ENCODE measurements at places on chromosomes 6 and 20. TPM values are rescaled to one million over a fixed set of nuclear protein-coding genes. Genes with fewer than 3 reads are reported as not detected.
A peak's percentile ranks its signal among the peaks of the same experiment; 100 is the strongest.

Gene RSPH3
- total RNA-seq: 4.6 TPM

GRCh38 chr6:44257753-44258324 is 511 bp upstream of the SLC35B2 start:
- no peak for DNase-seq

Gene FRMD1
- total RNA-seq: not detected

Gene AKAP7
- 5.3 TPM for total RNA-seq

Gene HLA-G
- not detected for total RNA-seq

- no peak for DNase-seq
Observed at GRCh38 chr6:166864333-166864732, 92.0 kb downstream of the RNASET2 start.

Gene OSTM1
- 47.7 TPM for total RNA-seq

Gene LAMA2
- 2.4 TPM for total RNA-seq

- no peak for DNase-seq
Observed at GRCh38 chr6:12311106-12311505, 20.9 kb downstream of the EDN1 start.

- no peak for DNase-seq
Observed at GRCh38 chr20:23255716-23256385, 94.7 kb upstream of the NXT1 start.

DNA sequence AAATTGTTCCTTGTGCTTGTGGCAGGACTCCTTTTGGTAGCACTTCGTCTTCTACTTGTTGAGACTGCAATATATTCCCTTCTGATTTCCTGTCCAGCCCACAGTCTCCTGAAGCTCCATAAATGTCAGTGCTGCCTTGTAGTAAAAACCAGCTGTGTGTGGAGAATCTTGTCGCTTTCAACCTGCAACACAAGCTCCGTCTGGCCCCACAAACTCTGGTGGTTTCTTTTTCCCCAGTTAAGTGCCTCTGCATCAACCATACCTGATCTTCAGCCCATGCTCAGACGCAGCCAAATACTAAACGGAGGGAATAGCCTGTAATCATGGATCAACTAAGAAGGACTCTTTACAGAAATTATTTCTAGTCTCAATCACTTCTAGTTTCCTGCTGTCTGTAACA is 1133.3 kb upstream of the ADGRB3 start:
- no peak for DNase-seq

DNA sequence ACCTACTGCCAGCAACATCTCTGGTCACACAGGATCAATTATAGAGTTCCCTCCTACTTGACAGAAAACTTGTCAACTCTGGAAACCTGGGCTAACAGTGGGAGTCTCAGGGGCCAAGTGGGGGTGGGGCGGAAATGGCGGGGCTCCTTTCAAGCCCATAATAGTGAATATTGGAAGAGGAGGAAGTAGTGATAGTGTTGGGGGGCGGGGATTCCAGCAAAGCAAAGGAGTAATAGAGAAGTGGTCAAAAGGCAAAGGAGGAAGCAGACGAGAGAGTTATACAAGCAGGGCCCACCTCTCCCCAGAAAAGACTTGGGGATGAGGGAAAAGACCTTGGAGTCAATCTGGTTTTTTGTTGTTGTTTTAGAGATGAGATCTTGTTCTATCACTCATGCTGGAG is 2.1 kb downstream of the DEF6 start:
- DNase-seq: no peak

Gene ADGRF5
- total RNA-seq: 0.37 TPM

Gene TMC2
- not detected for total RNA-seq

DNA sequence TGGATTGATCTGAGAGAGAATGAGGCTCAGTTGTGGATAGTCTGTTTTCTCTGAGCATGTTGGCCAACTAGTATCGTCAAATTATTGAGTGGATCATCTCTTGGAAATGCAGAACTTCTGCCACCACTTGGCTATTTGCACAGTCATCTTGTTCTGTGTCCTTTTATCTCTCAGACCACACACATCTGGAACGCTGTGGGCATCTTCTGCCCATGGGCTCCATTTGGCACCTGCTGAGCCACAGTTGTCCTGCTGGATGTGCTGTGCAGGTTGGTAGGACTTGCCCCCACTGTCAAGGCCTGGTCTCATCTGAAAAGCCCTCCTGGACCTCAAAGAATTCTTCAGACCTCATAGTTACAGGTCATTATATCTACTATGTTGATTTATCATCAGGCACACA is 16.7 kb upstream of the C20orf144 start:
- no peak for DNase-seq

- DNase-seq: no peak
Observed at GRCh38 chr20:41138475-41139226, 1.3 kb downstream of the PLCG1 start.

GRCh38 chr20:59006864-59007664 is at the start of gene CTSZ:
CTSZ (minus strand) TSS chr20:59007254; CDS start chr20:59007128, 126 bp downstream.
- DNase-seq: peak; percentile 63

Gene CD83
- total RNA-seq: 0.34 TPM

DNA sequence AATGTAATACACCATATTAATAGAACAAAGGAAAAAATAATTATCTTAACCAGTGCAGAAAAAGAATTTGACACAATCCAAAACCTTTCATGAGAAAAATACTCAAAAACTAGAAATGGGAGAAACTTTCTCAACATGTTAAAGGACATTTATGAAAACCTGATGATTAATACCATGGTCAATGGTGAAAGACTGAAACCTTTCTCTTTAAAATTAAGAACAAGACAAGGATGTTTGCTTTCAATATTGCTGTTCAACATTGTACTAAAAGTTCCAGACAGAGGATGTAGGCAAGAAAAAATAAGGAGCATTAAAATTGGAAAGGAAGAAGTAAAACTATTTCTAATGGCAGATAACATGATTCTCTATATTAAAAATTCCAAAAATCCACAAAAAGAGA is 981.3 kb upstream of the FLRT3 start:
- DNase-seq: no peak

DNA sequence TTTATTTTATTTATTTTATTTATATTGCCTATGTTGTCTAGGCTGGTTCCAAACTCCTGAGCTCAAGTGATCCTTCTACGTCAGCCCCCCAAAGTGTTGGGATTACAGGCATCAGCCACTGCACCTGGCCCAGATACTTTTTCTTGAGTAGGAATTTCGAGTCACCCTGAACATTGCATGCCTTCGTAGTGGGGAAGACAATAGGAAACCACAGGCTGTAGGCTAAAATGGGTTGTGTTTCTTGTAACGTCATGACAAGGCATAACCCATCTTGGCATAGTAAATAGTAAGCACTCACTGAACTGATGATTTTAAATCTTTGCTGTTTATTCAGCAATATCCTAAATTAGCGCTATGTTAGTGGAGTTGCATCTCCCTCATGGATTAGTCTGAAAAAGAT is 34.9 kb downstream of the PTPN1 start:
- DNase-seq: no peak

Gene TAF11
- 48.5 TPM for total RNA-seq

DNA sequence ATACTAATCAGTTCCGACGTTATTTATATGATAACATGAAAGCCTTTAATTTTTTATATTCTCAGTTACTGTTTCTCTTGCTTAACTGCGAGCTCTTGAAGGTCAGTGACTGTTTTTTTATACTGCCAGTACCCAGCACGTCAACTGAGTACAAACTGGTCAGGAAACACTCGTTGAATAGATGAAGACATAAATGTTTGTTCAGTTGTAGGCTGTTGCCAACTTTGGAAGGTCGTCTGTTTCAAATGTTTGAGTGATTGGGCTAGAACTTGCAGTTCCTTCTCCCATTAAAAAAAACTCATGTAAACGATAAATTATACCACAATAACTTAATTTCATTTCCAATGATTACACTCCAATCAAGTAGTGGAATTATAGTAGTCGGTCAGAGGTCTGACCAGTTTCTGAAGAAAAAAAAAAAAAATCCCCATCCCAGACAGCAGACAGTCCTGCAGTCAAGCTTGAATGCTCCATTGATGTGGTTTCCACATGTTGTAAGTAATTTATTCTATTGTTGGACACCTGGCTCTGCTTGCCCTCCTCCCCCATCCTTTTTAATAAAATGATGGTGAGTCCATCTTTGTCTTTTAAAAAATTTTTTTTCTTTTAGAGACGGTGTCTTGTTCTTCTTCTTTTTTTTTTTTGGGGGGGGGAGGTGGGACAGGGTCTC is 81.1 kb downstream of the SASH1 start:
- DNase-seq: no peak

DNA sequence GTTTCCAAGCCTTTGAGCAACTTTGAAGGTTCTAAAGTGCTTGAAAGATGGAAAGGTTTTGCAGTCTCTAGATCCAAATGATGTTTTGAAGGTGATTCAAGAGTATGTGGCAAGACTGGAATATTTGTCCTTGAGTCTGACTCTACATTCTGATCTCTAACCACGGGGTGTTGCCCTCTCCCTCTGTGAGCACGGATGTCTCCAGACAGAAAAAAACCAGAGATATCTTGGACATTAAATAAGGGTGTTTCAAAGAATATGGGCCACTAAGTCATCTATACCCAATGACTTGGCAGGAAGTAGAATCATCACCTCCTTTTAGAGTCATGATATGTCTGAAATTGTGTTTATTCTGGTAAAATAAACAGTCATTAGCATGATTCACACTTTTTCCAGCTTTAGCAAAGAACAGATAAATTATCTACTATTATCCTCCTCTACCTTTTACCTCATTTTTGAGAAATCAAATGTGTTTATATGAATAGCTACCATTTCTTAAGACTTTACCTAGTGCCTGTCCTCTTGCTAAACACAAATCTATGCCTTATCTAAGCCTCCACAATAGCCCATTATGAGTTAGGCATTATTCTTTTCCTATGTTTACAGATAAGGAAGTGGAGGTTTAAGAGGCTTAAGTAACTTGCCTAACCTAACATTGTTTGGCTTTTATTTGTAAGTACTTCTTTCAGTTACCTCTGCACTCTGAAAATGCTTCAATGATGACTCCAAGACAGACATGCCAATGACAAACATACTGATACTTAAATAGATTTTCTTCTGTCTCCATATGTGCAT is 384.4 kb downstream of the BMP2 start:
- DNase-seq: no peak

Gene PACRG
- not detected for total RNA-seq

GRCh38 chr6:71248306-71248765 is 40.3 kb upstream of the OGFRL1 start:
- DNase-seq: no peak

- DNase-seq: no peak
Observed at GRCh38 chr20:4027590-4028265, 12.4 kb upstream of the RNF24 start.

Gene ANKRD6
- 31.9 TPM for total RNA-seq

DNA sequence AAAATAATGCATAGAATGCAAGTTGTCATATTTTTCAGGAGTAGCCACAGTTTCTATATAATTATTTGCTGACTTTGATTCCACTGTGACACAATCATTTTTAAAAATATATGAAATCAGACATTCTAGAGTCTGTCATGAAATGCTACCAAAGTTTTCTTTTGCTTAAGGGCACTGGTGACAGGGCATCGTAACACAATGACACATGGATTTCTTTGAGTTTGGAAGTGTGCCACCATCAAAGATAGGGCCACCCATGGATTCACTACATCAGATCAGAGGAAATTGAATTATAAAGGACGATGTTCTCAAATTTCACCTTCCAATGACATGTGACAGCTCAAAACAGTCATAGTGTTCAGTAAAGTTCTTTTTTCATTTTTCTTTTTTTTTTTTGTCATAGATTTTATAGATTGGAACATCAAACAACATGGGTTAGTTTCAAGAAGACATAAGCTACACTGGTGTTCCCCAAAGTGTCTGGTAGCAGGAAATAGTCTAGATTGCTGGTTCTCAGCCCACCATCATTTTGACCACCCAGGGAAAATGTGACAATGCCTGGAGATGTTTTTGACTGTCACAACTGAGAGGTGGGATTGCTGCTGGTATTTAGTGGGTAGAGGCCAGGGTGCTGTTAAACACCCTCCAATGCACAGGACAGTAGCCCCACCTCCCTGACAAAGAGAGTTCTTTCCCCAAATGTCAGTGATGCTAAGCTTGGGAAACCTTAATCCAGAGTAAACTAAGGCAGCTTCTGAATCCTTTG is 123.8 kb upstream of the DOK5 start:
- no peak for DNase-seq

DNA sequence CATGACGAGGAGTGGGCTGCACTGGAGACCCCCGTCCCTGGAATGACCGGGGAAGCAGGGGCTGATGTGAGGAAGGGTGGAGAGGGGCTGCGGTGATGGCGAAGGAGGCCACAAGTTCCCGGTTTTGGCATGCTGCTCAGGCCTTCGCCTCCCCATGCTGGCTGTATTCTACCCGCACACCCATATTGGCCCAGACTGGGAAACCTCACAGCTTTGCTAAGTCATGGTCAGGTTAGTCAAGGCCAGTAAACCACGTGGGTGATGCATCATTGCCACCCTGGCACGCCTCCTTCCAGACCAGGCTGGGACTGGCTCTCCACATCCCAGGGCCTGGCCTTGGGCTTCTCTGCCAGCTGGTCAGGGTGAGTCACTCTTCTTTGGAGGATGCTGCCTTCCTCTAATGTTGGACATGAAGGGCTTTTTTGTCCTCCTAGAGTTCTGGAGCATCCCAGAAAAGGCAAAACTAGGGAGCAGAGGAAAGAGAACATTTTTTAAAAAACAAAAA is 53.8 kb downstream of the PCNA start:
- no peak for DNase-seq

Gene SPATS1
- total RNA-seq: not detected

DNA sequence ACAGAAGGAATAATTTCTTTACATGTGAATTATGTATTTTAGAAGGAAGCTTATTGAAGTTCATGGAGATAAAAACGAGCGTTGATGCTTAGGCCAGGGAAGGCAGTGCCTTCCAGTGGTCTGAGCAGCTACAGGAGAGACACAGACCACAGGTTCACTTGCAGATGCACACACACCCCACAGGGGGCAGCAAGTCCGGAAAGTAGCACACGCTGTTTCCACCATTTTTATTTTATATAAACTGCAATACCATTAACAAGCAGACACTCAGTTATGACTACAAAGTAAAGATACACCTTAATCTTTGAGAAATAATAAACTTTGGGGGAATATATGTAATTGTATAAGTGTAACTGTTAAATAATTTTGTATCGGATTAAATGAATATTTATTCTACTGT is 13.5 kb upstream of the DACT2 start:
- DNase-seq: no peak

Gene RUNX2
- not detected for total RNA-seq

DNA sequence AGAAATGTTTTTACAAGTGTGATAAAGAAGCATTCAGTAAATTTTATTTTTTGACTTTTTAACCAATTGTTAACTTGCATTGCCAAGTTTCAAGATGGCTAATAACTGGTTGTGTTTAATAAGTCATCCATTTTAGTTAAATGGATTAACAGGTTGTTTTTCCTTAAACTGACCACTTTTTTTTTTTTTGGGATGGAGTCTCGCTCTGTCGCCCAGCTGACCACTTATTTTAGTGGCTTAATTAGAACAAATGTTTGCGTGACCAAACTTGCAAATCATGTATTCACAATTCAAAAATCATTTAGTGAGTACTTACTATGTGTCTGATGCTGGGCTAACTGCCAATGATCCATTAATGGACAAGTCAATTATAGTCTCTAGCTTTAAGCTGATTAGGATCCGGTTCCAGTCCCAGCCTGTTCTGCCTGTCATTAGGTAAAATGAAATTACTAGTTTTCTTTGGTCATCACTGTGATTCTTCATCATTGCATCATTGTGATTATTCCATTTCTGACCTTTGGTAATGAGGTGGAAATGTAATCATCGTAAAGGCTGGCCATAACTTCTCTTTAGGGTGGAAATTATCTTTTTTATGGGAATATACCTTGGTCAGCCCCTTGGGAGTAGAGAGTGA is 729.2 kb upstream of the MARCKS start:
- DNase-seq: no peak
